NCI-H187 (cell line): ENCODE measurements at places on chromosomes 12 and 14.

DNA sequence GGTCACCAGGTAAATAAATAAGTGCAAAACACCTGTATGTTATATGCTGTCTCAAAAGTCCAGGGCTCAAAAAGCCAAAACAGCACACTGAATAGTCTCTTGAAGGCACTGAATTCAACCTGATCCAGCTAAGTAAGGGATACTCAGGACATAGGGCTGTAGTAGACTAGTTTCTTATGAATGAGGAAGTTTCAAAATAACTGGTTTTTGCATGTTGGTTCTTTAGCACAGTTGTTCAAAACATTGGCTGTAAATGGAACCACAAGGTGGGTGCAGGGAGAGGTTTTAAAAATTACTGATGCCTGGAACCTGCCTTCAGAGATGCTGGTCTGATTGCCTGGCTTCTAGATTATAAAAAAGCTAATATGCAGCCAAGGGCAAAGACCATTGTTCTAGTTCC is 34.1 kb downstream of the NDUFA12 start:
- no peak for DNase-seq

DNA sequence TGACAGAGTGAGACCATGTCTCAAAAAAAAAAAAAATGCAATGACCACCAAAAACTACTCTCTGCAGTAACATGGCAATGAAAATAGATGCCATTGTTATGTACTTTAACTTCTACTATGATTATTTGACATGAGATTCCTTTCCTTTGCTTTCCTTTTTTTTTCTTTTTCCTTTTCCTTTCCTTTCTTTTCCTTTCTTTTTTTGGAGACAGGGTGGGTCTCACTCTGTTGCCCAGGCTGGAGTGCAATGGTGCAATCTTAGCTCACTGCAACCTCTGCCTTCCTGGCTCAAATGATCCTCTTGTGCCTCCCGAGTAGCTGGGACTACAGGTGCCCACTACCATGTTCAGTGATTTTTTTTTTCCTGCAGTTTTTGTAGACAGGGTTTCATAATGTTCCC is 24.9 kb upstream of the ETFBKMT start:
- DNase-seq = no peak

DNA sequence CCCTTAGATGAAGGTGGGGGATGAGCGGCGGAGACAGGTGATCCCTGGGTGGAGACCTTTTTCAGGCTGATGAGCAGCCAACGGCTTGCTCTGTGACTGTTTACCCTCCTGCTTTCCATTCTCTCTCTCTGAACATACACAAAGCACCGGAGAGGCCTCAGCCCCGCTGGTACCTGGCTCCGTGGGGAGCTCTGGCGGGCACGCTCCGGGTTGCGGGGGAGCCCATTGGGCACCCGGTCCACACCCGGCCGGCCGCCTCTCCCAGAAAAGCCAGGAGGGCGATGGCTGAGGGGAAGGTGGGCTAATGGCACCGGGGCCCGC is 545 bp downstream of the SMARCC2 start:
- DNase-seq = no peak

- DNase-seq = no peak
Measured at GRCh38 chr12:121086781-121087295, 45.8 kb upstream of the P2RX7 start.

DNA sequence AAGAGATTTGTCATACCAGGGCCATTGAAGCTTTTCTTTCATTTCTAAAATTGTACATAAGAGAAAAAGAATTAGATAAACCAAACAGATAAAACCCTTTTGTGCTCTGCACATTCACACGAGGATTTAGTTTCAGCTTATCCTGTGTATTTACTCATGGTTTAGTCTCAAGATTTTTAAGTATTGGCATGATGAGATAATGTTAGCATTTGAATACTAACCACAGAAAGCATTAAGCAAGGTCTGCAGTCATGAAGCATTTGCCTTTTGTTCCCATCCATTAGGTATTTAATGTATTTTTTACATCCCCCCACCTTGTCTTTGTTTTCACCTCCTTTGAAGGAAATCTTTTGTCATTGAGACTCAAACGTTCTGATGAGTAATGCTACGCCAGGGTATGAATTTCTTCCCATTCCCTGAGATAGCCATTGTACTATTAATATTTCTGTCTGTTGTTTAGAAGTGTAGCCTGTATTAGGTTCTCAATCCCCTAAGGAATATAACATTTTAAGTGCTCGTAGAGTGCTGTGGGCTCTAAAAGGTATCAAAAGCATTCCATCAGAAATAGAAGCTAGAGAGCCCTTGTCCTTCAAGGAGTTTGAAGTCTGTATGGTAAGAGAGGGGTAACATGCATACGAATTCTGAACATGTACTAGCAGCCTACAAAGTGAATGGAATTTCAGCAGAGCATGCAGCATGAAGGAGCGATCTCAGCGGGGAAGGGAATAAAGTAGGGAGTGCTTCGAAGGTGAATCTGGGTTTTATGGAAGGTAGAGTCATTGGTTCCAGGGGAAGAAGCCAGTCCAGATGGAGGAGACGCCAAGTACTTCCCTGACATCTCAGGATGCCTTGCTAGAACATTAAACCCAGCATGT is 22.3 kb downstream of the CRADD start:
- peak; percentile 92 for DNase-seq

- DNase-seq = no peak
Measured at GRCh38 chr14:65972891-65973290, 513.3 kb upstream of the CCDC196 start.

DNA sequence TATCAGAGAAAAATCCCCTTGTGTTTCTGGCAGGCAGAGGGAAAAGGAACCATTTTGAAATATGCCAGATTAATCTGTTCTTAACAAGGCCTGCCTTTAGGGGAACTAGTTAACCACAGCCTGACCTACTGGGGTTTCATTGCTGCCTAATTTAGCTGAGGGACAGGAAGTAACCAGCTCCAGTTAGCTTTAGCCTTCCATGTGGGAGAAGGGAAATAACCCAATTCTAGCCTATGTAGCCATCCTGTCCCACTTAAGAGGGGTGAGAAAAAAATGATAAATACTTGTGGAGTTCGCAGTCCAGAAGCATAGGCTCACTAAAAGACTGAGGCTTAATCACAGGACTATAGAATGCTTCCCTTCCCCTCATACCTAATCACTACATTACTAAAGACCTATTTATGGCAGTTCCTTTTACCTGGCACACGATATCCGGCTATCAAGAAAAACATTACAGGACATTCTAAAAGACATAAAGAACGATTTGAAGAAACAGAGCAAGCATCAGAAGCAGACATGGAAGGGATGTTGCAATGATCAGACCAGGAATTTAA is 22.8 kb downstream of the COX8C start:
- no peak for DNase-seq

DNA sequence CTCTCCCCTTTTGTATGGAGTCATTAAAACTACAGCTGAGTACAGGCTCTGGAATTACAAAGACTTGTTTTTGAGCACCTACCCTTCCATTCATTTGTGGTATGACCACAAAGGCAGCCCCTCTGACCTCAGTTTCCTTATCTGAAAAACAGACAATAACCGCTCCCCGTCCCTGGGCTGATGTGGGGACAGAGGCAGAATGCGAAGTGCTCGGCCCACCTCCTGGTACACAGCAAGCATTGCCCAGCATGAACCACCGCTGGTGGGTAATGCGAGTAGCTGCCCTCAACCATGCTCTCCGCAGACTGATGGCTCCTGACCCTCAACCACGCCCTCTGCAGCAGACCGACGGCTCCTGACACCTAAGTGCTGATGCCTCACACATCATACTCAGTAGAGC is 22.4 kb downstream of the P2RX2 start:
- no peak for DNase-seq

- DNase-seq = no peak
Measured at GRCh38 chr14:68894802-68895703, 84.0 kb downstream of the ACTN1 start.

- DNase-seq = peak; percentile 52
Measured at GRCh38 chr14:57502586-57503254, 9.1 kb upstream of the CCDC198 start.

- no peak for DNase-seq
Measured at GRCh38 chr12:53737093-53737808, 10.0 kb upstream of the CALCOCO1 start.

DNA sequence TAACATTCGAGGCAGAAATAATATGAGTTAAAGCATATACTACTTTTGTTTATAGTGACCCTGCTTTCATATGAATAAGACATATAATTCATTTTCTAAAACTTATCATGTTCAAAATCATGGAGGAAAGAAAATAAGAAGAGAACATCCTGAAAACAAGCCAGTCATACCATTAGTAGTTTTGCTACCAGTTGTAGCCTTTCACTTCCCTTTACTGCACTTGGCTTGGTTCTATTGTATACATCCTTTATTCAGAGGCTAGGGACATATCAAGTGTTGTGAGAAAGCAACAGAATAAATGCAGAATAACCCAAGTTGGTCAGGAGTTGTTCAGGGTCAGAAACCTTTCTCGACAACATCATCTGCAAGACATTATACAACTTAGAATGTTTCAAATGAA is 598.7 kb downstream of the SOX5 start:
- DNase-seq = no peak

DNA sequence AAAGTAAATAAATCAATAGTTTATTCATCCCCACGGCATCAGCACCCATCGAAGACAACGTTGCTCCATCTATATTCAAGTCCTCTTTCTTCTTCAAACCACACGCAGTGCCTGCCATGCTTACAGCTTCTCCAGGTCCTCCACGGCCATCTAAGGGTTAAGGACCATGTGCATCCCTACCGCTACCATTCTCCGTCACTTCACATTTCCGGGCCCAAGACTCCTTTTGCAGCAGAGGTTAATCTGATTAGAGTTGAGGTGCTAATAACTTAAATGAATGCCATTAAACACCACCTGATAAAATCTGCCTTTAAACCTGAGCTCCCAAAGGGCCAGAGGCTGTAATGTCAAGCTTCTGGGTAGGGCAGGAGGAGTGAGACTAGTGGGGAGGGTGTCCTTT is 79.7 kb upstream of the CCND2 start:
- no peak for DNase-seq

GRCh38 chr14:97776890-97777558 is 979.8 kb downstream of the VRK1 start:
- DNase-seq = no peak

GRCh38 chr12:72677139-72677538 is 405.0 kb downstream of the TRHDE start:
- no peak for DNase-seq

DNA sequence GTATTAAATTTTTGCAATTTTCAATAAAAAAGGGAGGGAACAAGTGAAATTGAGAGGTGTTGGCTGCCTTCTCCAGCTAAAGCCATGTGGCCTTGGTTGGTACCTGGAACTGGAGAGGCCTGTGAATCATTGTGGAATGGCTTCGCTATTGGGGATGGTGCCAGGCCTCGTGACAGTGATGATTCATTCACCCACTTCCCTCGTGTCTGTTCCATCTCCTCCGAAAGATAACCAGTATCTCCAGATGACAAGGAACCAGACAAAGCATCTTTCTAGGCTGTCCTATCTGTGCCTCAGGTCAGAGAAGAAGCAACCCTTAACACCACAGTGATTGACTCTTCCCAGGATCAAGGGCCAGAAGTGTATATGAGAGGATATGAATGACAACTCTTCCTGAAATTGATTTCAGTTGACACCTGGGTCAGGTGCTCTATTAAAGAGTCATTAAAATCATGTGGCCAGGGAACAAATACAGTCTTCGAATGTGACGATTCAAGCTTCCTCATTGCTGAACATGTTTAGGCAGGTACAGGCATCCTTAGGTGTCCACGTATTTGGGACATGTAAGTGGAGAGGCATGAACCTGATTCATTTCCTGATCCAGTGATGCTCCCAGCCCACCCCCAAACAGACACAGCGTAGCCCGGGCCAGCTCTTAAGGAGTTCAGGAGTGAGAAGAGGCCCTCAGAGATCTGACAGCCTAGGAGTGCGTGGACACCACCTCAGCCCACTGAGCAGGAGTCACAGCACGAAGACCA is at the start of gene RNASE7:
Gene RNASE7 (plus strand): TSS at position 687 of the 758 bp plus-strand sequence. CDS start 631 bp downstream, outside the sequence.
- no peak for DNase-seq
